ENCODE measurements at places on chromosomes 4 and X.

DNA sequence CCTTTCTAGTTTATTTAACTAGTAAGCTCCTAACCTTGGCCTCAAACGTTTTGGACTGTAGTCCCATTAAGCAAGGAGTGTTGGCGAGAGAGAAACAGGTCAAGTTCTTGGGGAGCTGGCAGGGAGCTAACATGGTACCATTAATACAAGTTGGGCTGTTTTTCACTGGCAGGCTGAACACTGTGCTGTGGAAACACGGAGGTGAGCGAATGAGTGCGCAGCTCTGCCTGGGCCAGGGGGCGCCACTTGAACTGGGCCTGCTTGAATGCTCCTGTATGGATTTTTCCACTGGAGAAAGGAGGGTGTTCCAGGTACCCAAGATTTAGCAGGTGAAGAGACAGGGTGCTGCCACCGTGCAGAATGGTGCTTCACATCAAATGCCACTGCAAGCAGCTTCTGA lies 7.4 kb upstream of the SMS start:
- no peak for DNase-seq

- no peak for DNase-seq
Observed at GRCh38 chrX:6052111-6052745, 176.4 kb downstream of the NLGN4X start.

DNA sequence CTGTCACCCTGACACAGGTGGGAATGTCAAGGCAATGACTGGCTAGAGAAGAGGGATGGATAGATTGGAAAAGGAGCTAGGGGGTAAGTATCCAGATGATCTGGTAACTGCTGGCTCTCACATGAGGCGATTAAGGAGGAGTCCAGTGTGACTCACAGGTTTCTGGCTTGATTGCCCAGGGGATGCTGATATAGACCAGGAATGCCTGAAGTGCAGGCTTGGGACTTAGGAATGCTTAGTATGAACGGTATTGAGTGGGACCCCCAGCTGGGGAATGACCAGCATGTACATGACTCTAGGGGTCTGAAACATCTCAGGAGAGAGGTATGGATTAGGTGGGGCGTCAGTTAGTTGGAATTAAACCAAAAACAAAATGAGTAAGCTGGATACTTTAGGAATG lies 65.8 kb upstream of the PRPS1 start:
- no peak for DNase-seq

GRCh38 chr4:14348506-14348905 lies 653.8 kb upstream of the CPEB2 start:
- DNase-seq = no peak

DNA sequence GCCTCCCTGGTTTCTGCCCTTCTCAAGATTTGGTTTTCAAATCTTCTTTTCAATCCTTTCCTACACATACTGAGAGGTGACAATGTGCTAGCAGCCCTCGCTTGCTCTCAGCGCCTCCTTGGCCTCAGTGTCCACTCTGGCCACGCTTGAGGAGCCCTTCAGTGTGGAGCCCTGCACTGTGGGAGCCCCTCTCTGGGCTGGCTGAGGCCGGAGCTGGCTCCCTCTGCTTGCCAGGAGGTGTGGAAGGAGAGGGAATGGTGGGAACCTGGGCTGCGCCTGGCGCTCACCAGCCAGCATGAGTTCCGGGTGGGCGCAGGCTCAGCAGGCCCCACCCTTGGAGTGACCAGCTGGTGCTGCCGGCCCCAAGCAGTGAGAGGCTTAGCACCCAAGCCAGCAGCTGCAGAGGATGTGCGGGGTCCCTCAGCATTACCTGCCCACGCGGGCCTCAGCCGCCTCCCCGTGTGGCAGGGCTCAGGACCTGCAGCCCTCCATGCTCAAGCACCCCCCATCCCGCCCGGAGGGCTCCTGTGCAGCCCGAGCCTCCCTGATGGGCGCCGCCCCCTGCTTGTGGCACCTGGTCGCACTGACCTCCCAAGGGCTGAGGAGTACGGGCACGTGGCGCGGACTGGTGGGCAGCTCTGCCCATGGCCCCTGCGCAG lies 127.5 kb downstream of the COX7B2 start:
- no peak for DNase-seq

DNA sequence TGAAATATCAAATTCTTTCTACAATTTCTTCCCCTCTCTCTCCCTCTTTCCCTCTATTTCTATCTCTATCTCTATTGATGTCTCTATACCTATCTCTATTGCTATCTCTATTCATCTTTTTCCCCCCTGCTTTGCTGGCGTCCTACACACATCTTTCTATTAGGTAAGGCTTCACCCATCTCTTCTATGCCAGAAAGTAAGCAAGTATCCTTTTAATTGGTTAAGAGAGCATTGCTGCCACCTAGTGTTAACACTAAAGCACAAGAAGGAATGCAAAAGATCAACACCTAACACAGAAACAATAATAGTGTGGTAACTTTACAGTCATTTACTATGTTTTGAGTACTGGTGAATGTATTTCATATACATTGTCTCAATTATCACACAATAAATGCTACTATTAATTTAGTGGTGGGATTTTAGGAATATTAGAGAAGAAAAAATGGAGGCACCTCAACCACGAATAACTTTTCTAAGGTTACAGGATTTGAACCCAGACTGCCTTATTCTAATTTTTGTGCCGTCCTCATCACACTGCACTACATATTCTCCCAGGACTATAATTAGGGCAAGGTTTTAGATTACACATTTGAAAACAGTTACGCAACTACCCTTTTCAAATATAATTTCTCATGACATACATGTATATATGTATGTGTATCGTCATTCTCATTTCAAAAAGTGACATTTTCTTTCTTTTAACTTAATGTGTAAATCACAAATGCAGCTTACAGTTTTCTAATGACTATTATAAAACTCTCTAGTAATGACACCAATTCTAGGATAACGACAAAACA lies 3.7 kb upstream of the C4orf36 start:
- DNase-seq = no peak

- DNase-seq = no peak
Observed at GRCh38 chr4:149784018-149784417, 31.6 kb downstream of the IQCM start.

DNA sequence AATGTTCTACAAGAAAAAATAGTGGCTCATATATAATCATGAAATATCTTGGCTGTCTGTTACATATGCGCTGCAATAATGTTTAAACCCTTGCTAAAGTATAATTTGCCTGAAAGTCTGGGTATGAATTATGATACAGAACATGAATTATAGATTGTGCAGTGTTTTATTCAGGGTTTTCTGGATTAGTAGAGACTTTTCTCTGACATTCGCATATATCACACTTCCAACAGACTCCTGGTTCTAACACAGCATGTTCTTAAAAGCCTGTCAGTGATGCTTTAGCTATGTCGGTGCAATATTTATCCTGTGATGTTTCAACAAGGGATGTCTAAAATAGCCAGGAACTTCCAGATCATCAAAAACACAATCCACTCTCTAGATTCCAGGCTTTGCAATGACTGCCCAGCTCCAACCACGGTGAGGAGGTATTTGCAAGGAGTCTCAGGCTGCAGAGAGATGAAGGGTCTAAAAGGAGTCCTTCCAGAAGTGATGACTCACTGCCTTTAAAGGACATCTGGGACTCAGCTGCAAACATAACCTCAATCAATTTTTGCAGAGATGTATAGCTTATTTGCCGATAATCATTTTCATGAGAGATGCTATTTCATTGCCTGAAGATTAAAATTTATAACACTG lies 69.4 kb downstream of the RWDD4 start:
- DNase-seq = no peak
